Activated CD4-positive, alpha-beta memory T cell treated with anti-CD3 and anti-CD28 coated beads for 36 hours (primary cell): ENCODE measurements at places on chromosomes 12 and 14. TPM values are rescaled to one million over a fixed set of nuclear protein-coding genes. Genes with fewer than 3 reads are reported as not detected.

- H3K4me1 ChIP-seq = no peaks in the 10 kb centered on the region
- no peaks in the 10 kb centered on the region for H3K27me3 ChIP-seq
These were observed 10.9 kb upstream of the TFCP2 start for GRCh38 chr12:51183816-51184215.

- H3K27ac ChIP-seq = no peak overlapping the region
- H3K36me3 ChIP-seq = no peaks in the 10 kb centered on the region
- H3K4me1 ChIP-seq = no peaks in the 10 kb centered on the region
- H3K4me3 ChIP-seq = no peak overlapping the region
- H3K27me3 ChIP-seq = no peaks in the 10 kb centered on the region
These were observed 1353.2 kb downstream of the AACS start for GRCh38 chr12:126418400-126418799.

DNA sequence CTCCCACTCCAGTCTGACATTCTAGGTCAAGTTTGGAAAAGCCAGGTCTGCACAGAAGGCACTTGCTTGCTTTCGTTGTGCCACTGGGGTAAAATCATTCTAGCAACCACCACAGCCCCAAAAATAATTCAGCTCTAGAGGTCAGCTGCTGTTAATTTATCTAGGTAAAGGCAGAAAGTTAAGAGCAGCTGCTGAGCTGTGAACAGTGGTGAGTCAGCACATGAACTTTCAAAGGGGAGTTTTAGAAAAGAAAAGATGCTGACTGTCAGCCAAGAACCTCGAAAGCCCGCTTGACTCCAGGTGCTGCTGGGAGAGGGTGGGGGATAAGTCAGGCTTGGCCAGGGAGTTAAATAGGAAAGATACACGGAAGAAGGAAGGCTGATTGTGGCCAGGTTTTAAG is 12.7 kb downstream of the CCDC197 start:
- H3K36me3 ChIP-seq = no peaks in the 10 kb centered on the region
- H3K27me3 ChIP-seq = no peaks in the 10 kb centered on the region
- no peak overlapping the region for H3K4me3 ChIP-seq
- H3K27ac ChIP-seq = no peak overlapping the region
- H3K4me1 ChIP-seq = peaks cover 46% of the 10 kb centered on the region

DNA sequence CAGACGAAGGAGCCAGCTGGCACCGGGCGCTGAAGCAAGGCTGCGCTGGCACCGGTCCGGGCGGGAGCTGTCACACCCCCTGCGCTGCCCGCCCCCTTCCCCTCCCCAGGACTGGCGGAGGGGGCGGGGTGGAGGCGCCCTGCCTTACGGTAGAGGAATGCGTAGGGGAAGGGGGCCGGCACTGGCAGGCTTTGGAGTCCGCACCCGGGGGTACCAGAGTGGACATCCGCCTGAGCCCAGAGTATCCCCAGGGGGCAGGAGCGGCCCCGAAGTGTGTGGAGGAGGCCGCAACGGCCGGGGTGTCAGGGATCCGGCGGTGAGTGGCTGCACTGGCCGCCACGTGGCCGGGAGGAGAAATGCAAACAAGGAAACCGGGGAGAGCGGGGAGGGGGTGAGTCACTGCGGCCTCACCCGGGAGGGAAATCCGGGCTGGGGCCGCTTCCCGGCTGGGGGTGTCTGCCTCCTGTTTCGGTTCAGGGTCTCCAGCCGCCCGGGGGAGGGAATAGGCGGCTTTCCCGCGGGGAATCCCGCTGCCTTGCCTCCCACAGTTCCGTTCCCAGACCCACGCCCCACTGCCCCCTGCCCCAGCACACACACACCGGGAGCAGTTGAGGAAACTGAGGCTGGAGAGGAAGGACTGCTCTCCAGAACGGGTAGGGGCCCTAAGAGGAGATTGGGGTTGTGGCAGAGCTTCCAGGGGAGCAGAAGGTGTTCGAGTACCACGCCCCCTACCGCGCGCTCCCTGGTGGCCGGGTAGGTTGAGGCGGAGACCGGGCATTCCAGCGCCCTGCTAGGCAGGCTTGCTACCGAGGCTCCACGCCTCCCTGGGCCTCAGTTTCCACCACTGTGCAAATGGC is at the start of gene RAPGEF3:
Gene RAPGEF3, minus strand, starts transcription at position 47 of the 857 bp plus-strand sequence. CDS start 324 bp downstream, outside the sequence.
- DNase-seq = peak; percentile 86
- H3K27me3 ChIP-seq = no peaks in the 10 kb centered on the region
- H3K4me1 ChIP-seq = peaks cover 46% of the 10 kb centered on the region
- peak within 1 kb of the TSS; percentile 68 for H3K4me3 ChIP-seq

The ADAM20 gene
- total RNA-seq = 0.38 TPM

GRCh38 chr14:70664698-70665447 is 23.2 kb downstream of the TTC9 start:
- no peak for DNase-seq
- peaks cover 50% of the 10 kb centered on the region for H3K4me1 ChIP-seq
- H3K36me3 ChIP-seq = peaks cover 12% of the 10 kb centered on the region
- no peaks in the 10 kb centered on the region for H3K27me3 ChIP-seq

GRCh38 chr14:23058654-23059504 is 1.6 kb upstream of the CDH24 start:
- H3K27me3 ChIP-seq = peaks cover 2% of the 10 kb centered on the region
- no peak for DNase-seq
- peaks cover 16% of the 10 kb centered on the region for H3K4me1 ChIP-seq
- H3K27ac ChIP-seq = no peak overlapping the region

The ACSM4 gene
- total RNA-seq = not detected

DNA sequence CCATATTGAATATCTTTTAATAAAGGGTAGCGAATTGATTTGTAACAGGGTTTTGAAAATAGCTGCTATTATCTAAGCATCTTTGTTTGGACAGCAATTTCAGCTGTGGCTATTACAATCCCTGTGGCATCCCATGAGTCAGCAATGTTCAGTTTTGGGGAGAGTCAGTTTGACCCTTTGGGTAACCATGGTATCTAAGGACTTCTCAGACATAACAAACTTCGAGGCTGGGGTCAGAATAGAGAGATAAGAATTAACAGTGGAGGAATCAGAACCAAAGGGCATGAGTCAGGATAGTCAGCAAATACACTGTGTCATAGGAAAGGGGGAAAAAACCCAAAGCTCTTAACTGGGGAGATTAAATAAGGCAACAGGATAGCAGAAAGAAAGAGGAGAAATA is 11.7 kb upstream of the PTHLH start:
- DNase-seq = no peak
- peaks cover 21% of the 10 kb centered on the region for H3K27me3 ChIP-seq
- no peak overlapping the region for H3K4me3 ChIP-seq

- DNase-seq = no peak
- H3K36me3 ChIP-seq = peaks cover 4% of the 10 kb centered on the region
- peaks cover 59% of the 10 kb centered on the region for H3K4me1 ChIP-seq
These were observed 4.6 kb downstream of the PPM1A start for GRCh38 chr14:60253649-60254048.

DNA sequence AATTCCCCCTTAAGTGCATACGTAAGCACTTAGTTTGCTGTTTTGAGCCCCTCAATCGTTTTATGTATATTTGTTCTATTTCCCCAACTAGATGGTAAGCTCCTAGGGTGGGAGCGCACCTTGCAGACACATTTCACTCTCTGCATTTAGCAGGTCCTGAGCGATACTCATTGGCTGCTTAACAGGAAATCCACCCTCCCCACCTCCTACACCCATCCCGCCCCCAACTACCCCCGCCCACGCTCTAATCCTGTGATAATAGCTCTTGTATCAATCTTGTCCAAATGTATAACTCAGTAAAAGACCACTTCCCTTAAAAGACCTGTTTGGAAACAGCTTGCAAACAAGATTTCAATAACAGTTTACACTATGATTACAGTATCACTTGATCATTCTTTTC is 8.1 kb downstream of the LPAR5 start:
- peaks cover 41% of the 10 kb centered on the region for H3K4me1 ChIP-seq
- no peaks in the 10 kb centered on the region for H3K36me3 ChIP-seq
- DNase-seq = peak; percentile 60

The RASSF9 gene
- not detected for total RNA-seq

GRCh38 chr14:75279153-75279762 is 630 bp downstream of the FOS start:
- H3K36me3 ChIP-seq = peaks cover 25% of the 10 kb centered on the region
- DNase-seq = peak; percentile 72

The TCL1A gene
- total RNA-seq = not detected

DNA sequence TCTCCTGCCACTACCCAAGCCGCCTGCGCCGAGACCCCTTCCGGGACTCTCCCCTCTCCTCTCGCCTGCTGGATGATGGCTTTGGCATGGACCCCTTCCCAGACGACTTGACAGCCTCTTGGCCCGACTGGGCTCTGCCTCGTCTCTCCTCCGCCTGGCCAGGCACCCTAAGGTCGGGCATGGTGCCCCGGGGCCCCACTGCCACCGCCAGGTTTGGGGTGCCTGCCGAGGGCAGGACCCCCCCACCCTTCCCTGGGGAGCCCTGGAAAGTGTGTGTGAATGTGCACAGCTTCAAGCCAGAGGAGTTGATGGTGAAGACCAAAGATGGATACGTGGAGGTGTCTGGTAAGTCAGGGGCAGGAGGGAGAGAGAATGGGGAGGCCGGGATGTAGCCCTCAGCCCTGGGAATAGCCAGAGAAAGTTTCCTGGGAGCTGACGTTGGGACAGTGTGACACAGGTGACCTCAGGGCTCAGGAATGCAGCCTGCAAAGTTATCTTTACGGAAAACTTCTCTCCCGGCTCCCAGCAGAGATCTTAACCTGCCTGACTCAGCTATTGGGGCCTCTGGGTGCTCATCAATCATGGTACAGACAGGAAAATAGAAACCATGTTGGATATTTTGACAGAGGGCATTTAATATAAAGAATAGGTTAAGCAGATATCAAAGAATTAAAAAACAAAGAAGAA is 747 bp downstream of the HSPB8 start:
- H3K4me1 ChIP-seq = no peaks in the 10 kb centered on the region
- peaks cover 9% of the 10 kb centered on the region for H3K27me3 ChIP-seq
- H3K27ac ChIP-seq = no peak overlapping the region
- no peaks in the 10 kb centered on the region for H3K36me3 ChIP-seq
- no peak for DNase-seq

DNA sequence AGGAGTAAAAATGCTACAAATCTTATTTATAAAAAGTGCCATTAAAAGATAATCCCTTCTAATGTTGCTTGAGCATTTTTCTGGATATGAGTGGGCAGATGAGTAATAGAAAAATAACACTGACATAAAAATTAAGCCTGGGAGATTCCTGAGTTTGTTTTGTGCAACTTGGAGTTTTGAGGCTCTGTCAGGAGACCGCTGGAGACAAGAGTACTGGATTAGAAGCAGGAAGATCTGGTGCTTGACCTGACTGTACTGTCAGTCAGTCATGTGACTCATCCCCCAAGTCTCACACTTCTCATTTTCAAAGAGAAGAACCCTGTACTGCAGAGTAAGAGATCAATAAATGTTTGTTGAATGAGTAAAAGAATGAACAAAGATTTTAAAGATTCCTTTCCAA is 29.4 kb downstream of the ANO4 start:
- no peak for DNase-seq
- H3K27ac ChIP-seq = no peak overlapping the region
- no peaks in the 10 kb centered on the region for H3K36me3 ChIP-seq
- H3K4me1 ChIP-seq = no peaks in the 10 kb centered on the region
- no peaks in the 10 kb centered on the region for H3K27me3 ChIP-seq

The NKX2-8 gene
- not detected for total RNA-seq

The PKP2 gene
- 0.21 TPM for total RNA-seq

DNA sequence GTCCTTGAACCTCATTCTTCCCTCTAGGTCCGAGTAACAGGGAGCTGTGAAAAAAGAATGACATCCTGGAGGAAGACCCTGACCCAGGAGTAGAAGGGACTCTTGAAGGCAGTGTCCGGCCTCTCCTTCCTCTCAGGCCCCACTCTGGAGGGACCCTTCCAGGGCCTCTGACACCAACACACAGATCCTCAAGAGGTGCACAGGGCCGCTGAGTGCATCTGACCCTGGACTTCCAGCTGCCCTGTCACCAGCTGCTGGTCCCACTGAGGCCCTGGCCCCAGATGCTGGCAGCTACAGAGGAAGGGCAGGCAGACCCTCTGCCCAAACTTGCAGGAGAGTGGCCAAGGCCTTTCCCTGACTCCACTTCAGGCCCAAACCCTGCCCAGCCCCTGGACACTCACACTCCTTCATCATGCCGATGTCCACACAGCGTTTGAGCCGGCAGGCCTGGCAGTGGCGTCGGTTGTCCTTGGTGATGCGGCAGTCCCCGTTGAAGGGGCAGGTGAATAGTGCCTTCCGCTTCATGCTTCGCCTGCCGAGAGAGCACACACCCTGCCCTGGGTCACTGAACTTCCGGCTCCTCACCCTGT is 40.1 kb downstream of the VDR start:
- peaks cover 84% of the 10 kb centered on the region for H3K4me1 ChIP-seq
- no peak overlapping the region for H3K4me3 ChIP-seq
- H3K27me3 ChIP-seq = no peaks in the 10 kb centered on the region
- no peak for DNase-seq
- peaks cover 73% of the 10 kb centered on the region for H3K36me3 ChIP-seq
- H3K27ac ChIP-seq = peak overlapping the region; percentile 49

The ADAM21 gene
- total RNA-seq = 0.14 TPM

DNA sequence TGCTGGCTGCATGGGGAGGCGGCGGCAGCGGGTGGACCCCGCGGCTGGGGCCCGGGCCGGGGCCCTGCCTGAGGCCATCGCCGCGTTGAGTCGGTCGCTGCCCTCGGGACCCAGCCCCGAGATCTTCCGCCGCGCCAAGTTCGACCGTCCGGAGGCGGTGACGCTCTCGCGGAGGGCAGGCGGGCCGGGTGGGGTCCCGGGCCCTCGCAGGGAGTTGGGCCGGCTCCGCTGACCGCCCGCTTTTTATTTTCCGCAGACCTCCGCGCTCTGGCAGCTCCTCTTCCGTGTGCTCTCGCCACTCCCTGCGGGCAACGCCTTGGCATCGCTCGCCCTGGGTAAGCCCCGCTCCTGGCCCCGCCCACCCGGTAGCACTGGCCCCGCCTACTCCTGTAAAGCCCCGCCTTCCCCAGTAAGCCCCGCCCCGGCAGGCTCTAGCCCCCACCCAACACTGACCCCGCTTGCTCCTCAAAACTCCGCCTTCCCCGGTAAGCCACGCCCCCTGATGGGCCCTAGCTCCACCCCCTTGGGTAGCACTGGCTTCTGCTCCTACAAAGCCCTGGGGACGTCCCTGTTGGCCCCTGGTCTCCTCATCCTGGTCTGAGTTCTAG is 424 bp downstream of the TEDC1 start:
- no peaks in the 10 kb centered on the region for H3K27me3 ChIP-seq
- peak; percentile 96 for DNase-seq
- peaks cover 2% of the 10 kb centered on the region for H3K36me3 ChIP-seq
- peak overlapping the region; percentile 91 for H3K27ac ChIP-seq
- H3K4me3 ChIP-seq = peak overlapping the region; percentile 82
- H3K4me1 ChIP-seq = peaks cover 16% of the 10 kb centered on the region

The PLA2G1B gene
- not detected for total RNA-seq

The KLHDC1 gene
- 1.4 TPM for total RNA-seq

The HHIPL1 gene
- 0.38 TPM for total RNA-seq

GRCh38 chr12:80794551-80794950 is 77.8 kb downstream of the MYF5 start:
- no peak for DNase-seq
- H3K4me3 ChIP-seq = no peak overlapping the region
- no peaks in the 10 kb centered on the region for H3K36me3 ChIP-seq
- no peaks in the 10 kb centered on the region for H3K27me3 ChIP-seq
- H3K27ac ChIP-seq = no peak overlapping the region
